Nasal cavity respiratory epithelium epithelial cell of viscerocranial mucosa (primary cell): ENCODE measurements at places on chromosomes 16 and 17. TPM values are rescaled to one million over a fixed set of nuclear protein-coding genes. Genes with fewer than 3 reads are reported as not detected.

Gene KRTAP4-1
- not detected in 2 replicates for total RNA-seq

Gene C1QTNF1
- 3.4 and 8.3 TPM in 2 replicates for total RNA-seq

Gene CHST5
- not detected in 2 replicates for total RNA-seq

Gene ADGRG3
- total RNA-seq: 0.07 TPM in 1 of 2 replicates, not detected in the other

Gene TP53TG3C
- not detected in 2 replicates for total RNA-seq

Gene MAP2K4
- total RNA-seq: 42.0 and 42.7 TPM in 2 replicates

Gene EPOP
- 2.6 and 5.8 TPM in 2 replicates for total RNA-seq

Gene PITPNM3
- total RNA-seq: 28.4 and 59.1 TPM in 2 replicates

Gene HBA1
- not detected in 2 replicates for total RNA-seq

Gene SPOP
- 58.8 and 66.5 TPM in 2 replicates for total RNA-seq

Gene KRTAP2-2
- total RNA-seq: not detected in 2 replicates

Gene MYCBPAP
- total RNA-seq: under 0.01 and 0.28 TPM in 2 replicates

Gene COPRS
- 44.9 and 55.4 TPM in 2 replicates for total RNA-seq

Gene TBC1D3C
- 1.6 TPM in 1 of 2 replicates, not detected in the other for total RNA-seq

Gene FOXC2
- total RNA-seq: under 0.01 and 0.78 TPM in 2 replicates

Gene CYLD
- 50.9 and 79.7 TPM in 2 replicates for total RNA-seq

Gene LRRC37A
- 1.4 and 3.6 TPM in 2 replicates for total RNA-seq

Gene NPIPB6
- total RNA-seq: under 0.01 and 2.1 TPM in 2 replicates

Gene SAT2
- total RNA-seq: 22.5 and 23.2 TPM in 2 replicates

Gene KCNH4
- not detected in 2 replicates for total RNA-seq

Gene SGCA
- total RNA-seq: 0.28 TPM in 1 of 2 replicates, not detected in the other

Gene SLC52A1
- total RNA-seq: 0.50 and 0.68 TPM in 2 replicates

Gene CYGB
- total RNA-seq: 9.2 and 10.0 TPM in 2 replicates

Gene LRRC37A2
- 2.1 and 6.6 TPM in 2 replicates for total RNA-seq

Gene ACSM2B
- not detected in 2 replicates for total RNA-seq

Gene BRIP1
- total RNA-seq: 3.1 TPM in 2 replicates

Gene KRT38
- total RNA-seq: 0.07 TPM in 1 of 2 replicates, not detected in the other

Gene TMEM132E
- total RNA-seq: not detected in 2 replicates

Gene ITGB3
- total RNA-seq: 0.34 and 1.2 TPM in 2 replicates

Gene HOXB1
- total RNA-seq: not detected in 2 replicates

Gene TBC1D3H
- not detected in 2 replicates for total RNA-seq

Gene CD300LB
- total RNA-seq: not detected in 2 replicates

Gene KRTAP3-3
- not detected in 2 replicates for total RNA-seq

Gene CLEC3A
- not detected in 2 replicates for total RNA-seq

Gene ICAM2
- under 0.01 and 0.64 TPM in 2 replicates for total RNA-seq
